Left cardiac atrium (tissue), 4 donors: ENCODE measurements at places on chromosomes 7 and 10.

GRCh38 chr7:80588591-80588990, 49.9 kb upstream of the CD36 start:
- no peak for DNase-seq

- peak; percentile 36 for DNase-seq
Observed at GRCh38 chr7:37833107-37833817, 15.1 kb upstream of the NME8 start.

DNA sequence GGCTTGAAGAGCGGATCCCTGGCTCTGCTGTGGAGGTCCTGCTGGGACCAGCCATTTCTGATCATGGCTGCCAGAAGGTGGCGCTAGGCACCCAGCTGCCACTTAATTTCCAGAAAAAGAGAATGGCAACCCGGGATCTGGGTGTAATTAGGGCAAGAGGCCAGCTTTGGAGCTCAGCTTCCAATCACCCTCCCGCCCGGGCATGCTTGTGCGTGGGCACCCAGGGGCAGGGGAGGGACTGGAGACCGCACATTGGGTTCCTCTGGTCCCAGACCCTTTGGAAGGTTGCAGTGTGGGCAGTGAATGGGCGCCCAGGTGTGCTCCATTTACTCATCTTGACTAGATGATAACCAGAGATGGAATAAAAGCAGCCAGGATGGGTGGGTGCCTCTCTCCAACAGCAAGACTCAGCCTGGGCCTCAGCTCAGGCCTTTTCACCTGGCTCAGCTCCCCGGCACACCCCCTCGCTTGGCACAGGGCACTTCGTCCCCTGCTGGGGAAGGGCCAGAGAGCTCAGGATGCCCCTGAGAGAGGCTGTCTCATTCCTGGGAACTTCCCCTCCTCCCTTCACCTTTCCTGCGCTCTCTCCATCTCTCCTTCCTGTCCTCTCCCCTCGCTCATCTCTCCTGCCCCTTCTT, 14.7 kb downstream of the FAM241B start:
- DNase-seq: peak; percentile 59

- no peak for DNase-seq
Observed at GRCh38 chr10:10326116-10326515, 691.6 kb upstream of the CELF2 start.

DNA sequence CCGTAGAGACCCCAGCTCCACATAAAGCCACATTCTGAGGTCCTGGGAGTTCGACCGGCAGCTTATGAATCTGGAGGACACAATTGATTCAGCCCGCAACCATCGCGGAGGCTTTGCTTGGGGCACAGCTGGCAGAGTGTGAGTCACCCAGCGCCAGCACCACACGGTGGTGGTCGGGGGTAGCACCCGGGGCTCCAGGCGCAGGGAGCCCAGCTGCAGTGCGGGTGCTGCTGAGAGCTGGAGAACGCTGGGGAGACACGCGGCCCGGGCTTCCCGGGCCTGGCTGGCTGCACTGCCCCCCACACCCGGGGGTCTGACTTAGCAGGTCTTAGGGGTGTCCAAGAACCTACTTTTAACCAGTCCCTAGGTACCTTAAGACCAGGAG, 87.9 kb downstream of the PAXIP1 start:
- DNase-seq: no peak

GRCh38 chr7:35258125-35258867, 4.4 kb upstream of the TBX20 start:
- no peak for DNase-seq

DNA sequence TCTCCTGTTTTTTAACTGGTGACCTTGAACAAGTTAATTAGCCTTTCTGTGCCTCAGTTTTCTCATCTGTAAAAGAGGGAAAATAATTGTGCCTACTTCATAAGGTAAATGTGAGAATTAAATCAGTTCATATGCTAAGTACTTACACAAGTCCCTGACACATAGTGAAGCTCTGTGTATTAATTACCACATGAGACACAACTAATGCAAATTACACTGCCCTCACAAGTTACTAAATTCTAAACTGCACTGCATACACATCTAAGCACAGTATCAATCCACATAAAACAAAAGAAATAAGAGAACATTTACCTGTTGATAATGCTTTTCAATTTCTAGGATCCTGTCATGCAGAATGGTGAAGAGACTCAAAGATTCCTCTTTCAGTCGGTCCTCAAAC, 22.5 kb downstream of the C10orf67 start:
- DNase-seq: no peak

- no peak for DNase-seq
Observed at GRCh38 chr7:150410680-150411346, 31.7 kb downstream of the ZNF775 start.

DNA sequence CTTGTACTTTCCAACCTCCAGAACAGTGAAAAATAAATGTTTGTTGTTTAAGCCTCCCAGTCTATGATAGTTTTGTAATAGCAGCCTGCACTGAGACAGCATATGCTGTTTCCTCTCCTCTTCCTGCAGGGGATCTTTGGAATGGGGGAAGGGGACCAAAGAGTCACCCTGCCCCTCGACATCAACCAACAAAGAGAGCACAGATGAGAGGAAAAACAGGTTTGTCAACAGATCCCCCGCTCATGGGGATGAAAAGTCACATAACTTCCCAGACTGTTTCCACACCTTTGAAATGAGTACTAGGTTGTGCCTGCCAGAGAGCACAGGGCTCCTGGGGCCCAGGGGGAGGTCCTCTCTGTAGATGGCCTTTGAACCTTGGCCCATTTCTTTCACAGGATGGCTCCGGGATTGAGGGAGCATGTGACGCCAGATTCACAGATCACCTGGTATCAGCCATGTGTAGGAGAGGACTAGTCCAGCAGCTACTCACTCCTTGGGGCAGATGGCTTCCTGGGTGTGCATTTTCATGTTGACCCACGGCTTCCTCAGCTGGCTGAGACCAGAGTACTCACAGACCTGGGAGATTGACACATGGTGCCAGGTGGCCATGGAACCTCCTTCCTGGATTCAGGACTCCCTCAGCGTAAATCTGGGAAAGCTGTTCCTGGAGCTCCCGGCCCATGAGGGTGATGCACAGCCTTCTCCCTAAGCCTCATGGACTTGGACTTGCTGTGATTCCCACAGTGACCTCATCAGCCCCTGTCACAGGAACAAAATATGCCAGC, 125.6 kb downstream of the CXCL12 start:
- no peak for DNase-seq

- no peak for DNase-seq
Observed at GRCh38 chr7:83427884-83428283, 221.1 kb downstream of the SEMA3E start.

DNA sequence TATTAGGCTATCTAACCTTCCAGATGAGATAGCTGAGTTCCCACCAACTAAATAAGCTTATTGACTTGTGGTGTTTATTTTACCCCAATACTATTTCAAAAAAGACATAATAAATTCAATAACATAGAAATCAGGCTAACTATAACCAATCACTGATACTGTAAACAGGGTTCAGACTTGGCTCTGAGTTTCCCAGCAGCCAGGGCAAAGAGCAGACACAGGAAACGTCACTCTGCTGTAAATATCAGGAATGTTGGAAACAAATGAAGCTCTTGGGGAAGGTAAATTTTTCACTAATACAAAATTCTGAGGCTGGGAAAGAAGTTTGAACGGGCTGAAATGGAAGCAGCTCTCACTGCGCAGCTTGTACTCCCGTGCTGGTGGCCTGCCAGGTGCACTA, 114.6 kb downstream of the GALNT11 start:
- DNase-seq: no peak

GRCh38 chr7:98210513-98211220, 572 bp upstream of the BHLHA15 start:
- DNase-seq: no peak

- no peak for DNase-seq
Observed at GRCh38 chr10:74488907-74489306, 337.5 kb upstream of the KAT6B start.

DNA sequence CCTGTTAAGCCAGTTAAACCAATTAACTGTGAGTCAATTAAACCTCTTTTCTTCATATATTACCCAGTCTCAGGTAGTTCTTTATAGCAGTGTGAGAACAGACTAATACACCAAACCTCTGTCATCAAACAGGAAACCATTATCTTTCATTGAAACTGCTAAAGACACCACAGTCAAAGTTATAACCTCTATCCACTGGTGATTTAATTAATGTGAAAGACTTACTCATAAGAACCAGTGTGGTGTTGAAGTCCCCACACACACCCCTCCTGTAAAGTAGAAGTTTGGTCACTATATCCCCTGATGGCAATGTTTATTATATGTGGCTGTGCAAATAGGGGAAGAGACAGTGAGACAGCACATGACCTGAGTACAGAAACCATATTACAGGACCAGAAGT, 228.1 kb downstream of the NEBL start:
- DNase-seq: no peak

DNA sequence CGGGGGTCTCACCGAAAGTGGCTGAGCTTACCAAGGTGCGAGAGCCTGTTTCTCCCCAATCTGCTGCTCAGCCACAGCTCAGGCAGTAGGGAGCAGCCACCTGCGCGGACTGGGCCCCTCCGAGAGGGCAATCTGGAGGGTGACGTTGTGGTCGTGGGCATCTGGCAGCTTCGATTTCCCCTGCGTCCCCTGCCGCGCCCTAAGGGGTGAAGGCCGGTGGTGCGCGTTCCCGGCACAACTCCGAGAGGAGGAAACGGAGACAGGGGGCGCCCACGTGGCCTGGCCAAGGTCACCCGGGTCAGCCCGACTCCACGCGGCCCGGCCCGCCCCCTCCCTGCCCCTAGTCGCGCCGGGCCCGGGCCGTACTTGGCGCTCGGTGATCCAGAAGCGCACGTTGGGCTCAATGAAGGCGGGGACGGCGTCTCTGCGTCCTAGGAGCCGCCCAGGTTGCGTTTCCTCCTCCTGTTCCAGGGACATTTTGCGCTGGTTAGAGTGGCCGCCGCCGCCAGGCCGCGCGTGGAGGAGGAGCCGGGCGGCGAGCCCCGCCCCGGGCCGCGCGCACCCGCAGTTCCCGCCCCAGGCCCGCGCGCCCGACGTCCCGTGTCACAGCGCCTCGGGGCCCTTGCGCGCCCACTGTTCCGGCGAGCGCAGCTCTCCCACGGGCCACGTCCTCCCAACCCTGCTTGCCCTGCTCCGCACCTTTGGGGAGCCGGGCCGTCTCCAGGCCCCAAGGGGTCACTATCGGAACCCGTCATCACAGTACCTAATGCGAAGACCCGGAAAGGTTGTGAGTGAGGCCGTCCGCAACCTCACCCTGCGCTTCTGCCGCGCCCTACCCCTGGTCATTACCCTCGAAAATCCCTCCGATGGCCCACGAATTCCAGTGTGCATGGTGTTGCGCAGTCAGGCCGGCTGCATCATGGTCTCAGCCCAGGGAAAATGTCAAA, at the start of gene SFXN4:
SFXN4 (minus strand) TSS at position 544 of the 947 bp plus-strand sequence; CDS start at position 477, 67 bp downstream.
- DNase-seq: peak; percentile 86

- DNase-seq: no peak
Observed at GRCh38 chr10:129768437-129769355, 195.4 kb downstream of the EBF3 start.

- DNase-seq: no peak
Observed at GRCh38 chr10:31977440-31978155, 49.0 kb upstream of the ARHGAP12 start.

DNA sequence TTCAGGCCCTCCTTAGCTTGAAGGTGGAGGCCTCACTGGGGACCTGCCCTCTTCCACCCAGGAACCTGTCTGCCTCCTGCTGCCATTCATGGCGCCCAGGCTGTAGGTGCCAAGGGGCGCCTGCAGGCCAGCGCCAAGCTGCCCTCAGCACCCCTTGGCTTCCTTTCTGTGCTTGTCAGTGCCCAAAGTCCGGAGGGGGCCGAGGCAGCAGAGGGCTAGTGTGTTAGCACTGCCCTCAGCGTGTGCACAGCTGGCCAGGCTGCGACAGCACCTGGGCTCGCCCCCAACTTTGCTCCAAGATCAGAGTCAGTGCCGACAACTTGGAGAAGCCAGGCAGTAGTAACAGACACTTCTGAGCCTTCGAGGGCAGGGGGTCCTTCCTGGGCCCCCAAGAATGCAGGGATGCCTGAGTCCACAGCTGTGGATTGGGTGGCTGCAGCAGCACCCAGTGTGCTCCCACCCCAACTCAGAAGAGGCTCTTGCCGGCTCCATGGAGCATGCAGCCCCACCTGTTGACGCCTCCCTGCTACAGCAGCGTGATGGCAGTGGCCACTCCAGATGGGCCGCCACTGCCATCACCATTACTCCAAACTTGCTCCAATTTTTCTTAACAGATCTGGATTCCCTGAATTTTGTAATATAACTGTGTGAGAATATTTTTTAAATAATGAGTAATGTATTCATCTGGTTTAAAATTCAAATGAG, 41.7 kb downstream of the CACUL1 start:
- no peak for DNase-seq

DNA sequence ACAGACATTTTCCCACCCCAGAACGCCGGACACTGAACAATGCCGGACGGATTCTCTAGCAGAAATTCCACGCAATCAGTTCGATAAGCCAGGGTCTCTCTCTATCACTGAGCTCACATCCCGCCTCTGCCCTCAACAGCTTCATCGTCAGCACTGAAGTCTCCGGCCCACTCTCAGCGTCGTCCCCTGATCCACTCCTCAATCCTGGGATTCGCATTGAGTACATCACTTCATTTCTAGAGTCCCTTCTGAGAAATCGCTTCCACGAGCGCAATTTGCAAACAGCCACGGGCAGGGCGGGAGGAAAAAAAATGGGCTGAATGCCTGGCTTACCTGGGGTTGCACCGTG, 365 bp downstream of the YME1L1 start:
- DNase-seq: peak; percentile 26

DNA sequence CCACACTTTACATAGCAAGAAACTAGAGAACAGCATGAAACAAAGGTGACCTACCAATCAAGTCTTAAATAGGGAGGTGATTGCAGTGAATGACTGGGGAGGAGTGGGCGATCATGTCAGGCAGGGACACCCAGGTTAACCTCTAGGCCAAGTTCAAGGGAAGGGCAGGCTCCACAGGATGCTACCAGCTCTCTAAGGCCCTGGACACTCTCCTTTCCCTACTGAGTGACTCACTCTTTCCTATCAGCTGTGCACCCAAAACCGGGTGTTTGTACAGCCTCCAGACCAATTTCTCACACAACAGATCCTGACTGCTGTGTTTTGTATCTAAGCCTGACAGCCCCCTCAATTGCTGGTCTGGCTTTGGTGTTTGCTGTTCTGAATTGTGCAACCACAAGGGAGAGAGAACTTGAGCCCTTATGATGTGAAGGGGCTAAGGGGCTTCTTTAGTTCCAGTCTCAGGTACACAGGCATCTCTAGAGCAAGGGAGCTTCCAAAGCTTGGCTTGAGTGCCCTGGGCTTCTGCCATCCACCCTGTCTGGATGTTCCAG, 107.8 kb downstream of the TBXAS1 start:
- no peak for DNase-seq

DNA sequence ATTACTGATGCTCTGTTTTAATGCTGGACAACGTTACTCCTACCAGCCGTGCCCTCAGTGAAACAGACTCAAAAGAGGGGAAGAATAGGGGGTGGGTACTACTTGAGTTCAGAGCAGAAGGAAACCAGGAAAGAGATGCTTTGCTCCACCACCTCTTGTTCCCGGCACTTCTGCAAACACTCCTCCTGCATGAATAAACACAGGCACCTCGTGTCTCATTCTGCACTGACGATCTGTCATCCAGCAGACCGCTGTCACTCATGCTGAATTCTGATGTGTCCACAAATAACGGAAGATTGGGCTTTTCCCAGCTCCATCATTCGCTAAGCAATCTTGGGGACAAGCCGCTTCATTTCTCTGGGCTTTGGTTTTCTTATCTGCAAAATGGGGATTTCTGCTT, 26.7 kb downstream of the YWHAG start:
- DNase-seq: no peak
